ENCODE measurements at places on chromosomes 16 and 17.

- no peak for DNase-seq
These were observed 20.0 kb upstream of the LRRC75A start for GRCh38 chr17:16512011-16512410.

- DNase-seq: no peak
These were observed 241.3 kb upstream of the ZFHX3 start for GRCh38 chr16:73289232-73289631.

DNA sequence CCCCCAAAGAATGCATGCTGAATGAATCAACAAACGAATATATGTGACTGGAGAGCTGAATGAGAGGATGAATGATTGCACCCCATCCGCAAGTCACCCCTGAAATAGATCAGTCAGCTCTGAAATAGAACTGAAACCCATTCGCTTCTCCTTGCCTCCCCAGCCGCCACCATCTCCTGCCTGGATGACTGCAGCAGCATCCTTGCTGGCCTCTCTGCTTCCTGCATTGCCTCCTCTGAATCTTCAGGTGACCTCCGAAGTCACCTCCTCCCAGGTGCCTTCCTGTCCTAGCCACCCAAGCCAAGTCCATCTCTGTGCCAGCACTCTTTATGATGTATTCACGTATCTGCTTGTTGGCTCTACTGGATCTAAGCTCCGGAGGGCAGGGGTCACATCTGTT is 288.3 kb downstream of the CPPED1 start:
- no peak for DNase-seq

DNA sequence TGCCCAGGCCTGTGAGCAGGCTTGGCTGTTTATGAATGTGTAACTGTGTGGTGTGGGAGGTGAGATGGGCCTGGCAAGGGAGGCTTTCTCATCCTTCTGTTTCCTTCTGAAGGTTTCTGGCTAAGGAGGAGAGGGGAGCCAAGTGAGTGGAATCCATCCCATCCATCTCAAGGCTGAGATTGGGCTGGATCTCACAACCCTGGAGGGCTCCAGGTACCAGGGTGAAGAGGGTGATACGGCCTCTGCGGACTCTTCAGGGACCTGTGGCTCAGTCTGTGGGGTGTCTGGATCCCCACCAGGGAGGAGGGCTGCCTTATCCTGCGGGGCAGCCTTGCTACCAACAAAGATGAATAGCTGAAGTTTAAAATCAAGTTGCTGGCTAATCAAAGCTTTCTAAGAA is 7.0 kb downstream of the ZNF629 start:
- DNase-seq: no peak

- no peak for DNase-seq
These were observed 23.6 kb downstream of the XYLT1 start for GRCh38 chr16:17447101-17447569.

DNA sequence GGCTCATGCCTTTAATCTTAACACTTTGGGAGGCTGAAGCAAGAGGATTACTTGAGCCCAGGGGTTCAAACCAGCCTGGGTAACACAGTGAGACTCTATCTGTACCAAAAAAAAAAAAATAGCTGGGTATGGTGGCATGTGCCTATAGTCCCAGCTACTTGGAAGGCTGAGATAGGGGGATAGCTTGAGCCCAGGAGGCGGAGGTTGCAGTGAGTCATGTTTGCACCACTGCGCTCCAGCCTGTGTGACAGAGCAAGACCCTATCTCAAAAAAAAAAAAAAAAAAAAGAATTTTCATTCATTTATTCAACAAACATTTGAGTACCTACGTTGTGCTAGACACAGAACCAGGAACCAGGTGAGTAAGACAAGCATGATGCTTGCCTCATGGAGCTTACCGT is 73.6 kb upstream of the MRTFB start:
- no peak for DNase-seq

DNA sequence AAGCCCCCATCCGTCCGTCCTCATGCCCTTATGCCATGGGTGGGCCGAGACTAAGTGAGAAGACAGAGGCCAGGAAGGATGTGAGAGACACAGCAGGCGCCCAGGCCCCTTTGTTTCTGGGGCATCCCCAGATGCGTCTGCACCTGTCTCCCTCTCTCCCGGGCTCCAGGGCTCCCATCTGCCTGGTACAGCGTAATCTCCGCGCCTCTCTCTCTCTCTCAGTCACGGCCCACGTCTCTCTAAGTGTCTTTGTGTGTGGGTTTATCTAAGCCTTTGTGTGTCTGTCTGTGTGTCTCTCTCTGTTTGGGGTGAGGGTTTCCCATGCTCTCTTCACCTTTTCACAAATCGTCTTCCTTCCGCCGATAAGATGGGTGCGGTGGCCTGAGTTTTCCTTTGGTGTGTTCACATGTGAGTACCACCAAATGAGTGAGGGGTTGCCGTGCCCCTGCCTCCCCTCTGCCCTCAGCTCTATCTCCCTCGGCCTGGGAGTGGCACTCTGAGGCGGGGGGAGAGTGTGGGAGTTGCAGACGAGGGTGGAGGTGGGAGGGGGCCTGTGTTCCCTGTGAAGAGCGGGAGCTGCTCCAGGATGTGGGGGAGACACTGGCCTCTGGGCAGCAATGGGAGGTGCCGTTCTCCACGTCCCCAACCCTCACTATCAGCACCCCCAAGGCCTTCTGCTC is 25.8 kb upstream of the ABCC3 start:
- no peak for DNase-seq

DNA sequence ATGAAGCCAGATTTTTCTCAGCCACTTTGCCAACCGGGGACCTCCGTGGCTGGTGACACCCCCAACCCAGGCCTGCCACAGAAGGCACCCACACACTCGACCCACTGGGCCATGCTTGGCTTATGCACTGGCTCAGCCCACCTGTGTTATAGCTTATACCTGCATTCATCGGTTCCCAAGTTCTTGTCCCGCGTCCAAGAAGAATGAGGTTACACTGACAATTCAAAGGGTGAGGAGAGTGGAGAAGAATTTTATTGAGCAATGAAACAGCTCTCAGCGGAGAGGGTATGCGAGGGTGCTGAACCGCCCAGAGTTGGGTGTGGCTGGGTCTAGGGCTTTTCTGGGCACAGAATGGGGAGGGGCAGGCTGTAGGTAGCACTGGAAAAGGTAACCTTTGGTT is 22.2 kb upstream of the CDH15 start:
- no peak for DNase-seq

DNA sequence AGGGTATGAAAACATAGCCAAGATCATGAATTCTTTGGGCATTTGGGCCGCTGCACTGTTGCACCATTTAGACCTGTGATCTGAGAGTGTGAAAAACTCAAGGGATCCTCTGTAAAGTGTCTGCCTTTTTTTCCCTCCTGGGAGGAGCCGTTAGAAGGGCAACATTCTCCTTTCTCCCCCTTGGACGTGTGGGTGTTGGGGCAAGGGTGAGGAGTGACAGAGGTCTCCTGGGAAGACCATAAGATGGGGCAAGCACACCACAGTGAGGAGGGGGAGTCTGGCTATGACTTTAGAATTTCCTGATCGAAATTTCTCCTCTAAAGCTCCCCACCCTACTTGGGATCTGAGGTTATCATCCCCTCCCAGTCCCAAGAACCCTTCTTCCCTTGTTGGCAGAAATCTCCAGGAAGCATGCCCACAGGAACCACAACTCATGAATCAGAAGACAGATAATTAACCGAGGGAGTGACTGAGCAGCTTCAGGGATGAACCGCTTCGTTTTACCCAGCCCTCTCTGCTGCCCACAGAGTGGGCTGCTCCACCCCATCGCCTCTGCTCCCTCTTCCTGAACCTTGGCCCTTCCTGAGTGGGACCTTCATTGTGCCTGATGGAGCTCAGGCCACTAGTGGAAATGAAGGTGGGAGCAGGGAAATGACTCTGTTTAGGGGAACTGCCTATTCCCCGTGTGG is 4.2 kb downstream of the ITGB3 start:
- DNase-seq: no peak

DNA sequence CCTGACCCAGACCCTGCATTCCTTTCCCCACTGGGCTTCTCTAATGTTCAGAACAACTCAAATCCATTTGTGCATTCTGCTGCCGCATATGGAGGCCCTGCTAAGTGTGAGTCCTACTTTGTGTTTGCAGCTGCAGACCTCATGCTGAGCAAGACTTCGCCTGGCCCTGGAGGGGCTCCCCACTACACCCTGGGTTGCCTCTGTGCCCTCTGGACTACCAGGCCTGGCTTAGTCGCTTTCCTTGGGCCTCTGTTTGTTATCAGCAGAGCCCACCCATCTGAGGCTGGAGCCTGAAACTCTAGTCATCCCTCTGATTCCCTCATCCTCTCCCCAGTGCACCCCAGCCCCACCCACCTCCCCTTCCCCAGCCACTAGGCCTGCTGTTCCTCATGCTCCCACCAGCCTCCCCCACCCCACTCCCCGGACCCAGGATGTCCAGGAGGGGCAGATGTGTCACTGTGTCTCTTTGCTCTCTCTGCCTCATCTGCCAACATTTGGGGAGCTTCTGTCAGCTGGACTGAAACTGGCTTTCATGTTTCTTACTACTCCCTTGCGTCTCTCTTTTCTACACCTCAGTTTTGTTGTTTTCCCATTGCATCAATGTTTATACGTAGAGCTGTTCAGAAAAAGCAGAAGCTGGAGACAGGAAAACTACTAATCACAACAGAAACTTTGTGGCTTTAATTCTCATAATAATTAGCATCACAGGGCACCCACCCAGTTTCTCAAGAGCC is 17.9 kb upstream of the CD300E start:
- no peak for DNase-seq
